ENCODE measurements at places on chromosomes 16 and 17.

- no peak for DNase-seq
These were observed at the start of gene WSCD1 for GRCh38 chr17:6069539-6070429. WSCD1 (plus strand) TSS chr17:6070379; CDS start chr17:6080659, 10,280 bp downstream.

DNA sequence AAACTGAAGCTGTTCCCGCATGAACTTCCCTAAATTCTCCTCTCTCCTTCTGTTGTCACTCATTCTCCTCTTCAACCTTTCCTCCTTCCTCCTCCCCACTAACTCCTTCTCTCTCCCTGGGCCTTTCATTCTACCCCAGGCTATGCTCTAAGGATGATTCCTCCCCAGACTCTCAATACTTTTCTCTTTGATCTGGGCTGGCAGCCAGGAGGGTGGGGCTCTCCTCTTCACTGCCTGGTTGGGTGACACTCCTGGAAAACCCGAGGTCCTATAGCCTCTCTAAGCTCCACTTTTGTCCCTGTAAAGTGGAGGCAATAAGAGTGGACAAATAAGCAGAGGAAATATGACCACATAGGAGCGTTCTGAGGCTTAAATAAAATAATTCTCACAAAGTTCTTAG, 46.2 kb downstream of the HSD17B2 start:
- DNase-seq: no peak

- no peak for DNase-seq
These were observed 34.8 kb downstream of the ZNF287 start for GRCh38 chr17:16534236-16534635.

DNA sequence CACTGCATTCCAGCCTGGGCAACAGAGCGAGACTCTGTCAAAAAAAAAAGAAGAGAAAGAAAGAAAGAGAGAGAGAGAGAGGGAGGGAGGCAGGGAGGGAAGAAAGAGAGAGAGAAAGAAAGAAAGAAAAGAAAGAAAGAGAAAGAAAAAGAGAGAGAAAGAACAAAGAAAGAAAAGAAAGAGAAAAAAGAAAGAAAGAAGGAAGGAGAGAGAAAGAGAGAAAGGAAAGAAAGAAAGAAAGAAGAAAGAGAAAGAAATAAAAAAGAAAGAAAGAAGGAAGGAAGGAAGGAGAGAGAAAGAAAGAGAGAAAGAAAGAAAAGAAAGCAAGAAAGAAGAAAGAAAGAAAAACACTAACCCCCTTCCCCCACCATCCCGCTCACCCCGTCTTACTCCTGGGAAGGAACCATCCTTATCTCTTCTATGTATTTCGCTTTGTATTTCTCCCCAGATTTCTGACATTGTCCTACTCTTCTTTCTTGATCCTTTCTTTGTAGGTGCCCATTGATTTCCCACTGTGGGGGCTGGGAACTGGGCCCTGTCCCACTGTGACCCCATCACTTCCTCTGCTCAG, 20.9 kb downstream of the ALOX15 start:
- no peak for DNase-seq

All from fibroblast of skin of back (primary cell).